ENCODE measurements at places on chromosomes 5 and 9. TPM values are rescaled to one million over a fixed set of nuclear protein-coding genes. Genes with fewer than 3 reads are reported as not detected.

Gene ADAMTSL2
- polyA plus RNA-seq, result 24.2 TPM

Gene RNF44
- 37.3 TPM for polyA plus RNA-seq

Gene EPB41L4B
- polyA plus RNA-seq, result 13.4 TPM

Gene THBS4
- polyA plus RNA-seq, result 16.0 TPM

Gene TTC16
- polyA plus RNA-seq, result not detected

Gene GDNF
- 0.22 TPM for polyA plus RNA-seq

Gene TMEM174
- polyA plus RNA-seq, result not detected

Gene NR4A3
- 1.0 TPM for polyA plus RNA-seq

Gene SH3GL2
- 58.4 TPM for polyA plus RNA-seq

Gene PCDHA5
- polyA plus RNA-seq, result 0.32 TPM

Gene TXNDC8
- not detected for polyA plus RNA-seq

Gene PCDHB7
- polyA plus RNA-seq, result 1.3 TPM

Gene SPINK13
- polyA plus RNA-seq, result not detected

Gene ZNF462
- polyA plus RNA-seq, result 5.3 TPM

Data from brain (organoid and tissue), 16 donors.